Mucosa of descending colon (tissue), 3 donors: ENCODE measurements at places on chromosomes 1 and 21.

- DNase-seq, result no peak
These were observed 21.0 kb downstream of the B3GALT5 start for GRCh38 chr21:39633770-39634181.

- DNase-seq, result no peak
These were observed 62.5 kb downstream of the OSBPL9 start for GRCh38 chr1:51679435-51679834.

DNA sequence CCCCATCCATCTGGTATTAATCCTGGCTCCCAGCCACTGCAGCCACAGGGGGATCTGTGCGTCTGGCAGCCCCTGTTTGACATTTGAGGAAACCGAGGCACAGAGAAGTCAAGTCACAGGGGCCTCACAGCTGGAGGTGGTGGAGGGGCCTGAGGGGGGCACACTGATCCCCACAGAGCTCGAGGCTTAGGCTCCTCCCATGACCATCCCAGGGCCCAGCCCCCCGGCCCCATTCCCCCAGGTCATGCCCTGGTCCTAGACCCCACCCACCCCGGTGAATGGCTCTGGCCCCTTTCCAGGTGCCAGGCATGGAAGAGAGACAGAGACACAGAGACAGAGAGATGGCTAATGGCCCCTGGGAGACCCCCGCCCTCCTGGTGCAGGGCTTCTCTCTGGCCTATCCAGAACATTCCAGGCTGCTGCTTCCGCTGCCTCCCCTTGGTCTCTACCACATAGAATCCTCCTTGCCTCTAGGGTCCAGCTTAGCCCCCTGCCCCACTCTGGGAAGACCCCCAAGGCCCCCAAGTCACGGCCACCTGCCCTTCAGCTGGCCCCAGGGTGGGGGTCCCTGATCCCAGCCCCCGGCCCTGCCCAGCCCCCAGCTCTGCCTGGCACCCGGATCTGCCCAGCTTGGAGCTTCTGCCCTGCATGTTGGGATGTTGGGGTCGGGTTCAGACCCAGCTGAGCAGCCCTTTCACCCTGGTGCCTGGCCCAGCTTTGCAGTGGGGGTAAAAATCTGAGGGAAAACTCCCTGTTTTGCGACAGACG, 29.2 kb upstream of the LRRC3 start:
- peak; percentile 37 for DNase-seq

DNA sequence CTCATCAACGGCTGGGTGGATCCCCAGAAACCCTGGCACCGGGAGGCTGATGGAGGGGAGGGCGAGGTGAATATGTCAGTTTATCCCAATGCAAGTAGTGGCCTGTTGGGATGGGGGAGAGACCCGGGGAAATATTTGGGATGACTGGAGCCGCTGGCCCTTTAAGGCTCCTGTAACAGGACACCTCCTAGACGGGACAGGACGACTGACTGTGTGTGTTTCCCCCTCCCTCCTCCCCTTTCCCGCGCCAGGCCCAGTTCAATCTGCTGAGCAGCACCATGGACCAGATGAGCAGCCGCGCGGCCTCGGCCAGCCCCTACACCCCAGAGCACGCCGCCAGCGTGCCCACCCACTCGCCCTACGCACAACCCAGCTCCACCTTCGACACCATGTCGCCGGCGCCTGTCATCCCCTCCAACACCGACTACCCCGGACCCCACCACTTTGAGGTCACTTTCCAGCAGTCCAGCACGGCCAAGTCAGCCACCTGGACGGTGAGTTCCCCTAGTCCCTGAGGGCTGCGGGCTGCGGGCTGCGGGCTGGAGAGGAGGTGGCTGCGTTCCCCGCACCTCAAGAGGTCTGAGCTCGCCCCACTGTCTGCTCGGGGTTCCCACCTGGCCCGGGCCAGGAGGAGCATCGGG, 44.8 kb upstream of the CCDC27 start:
- DNase-seq, result no peak

GRCh38 chr1:85058786-85059185, 10.5 kb upstream of the MCOLN3 start:
- no peak for DNase-seq

DNA sequence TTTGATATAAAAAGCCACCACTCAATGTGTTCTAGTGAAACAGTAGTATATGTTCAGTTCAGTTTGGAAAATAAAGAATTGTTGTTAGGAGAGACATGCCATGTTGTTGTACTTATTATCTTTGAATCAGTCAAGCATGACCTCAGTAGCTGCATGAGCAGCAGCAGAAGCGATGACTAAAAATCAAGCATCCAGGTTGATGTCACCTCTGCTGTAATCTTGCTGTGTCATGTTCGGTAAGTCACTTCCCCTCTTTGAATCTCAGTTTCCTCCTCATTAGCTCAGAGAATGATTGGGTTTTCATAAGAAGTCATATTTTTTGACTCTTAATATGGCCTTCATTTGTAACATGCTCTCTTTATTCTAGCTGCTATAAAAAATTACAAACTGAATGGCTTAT, 428.4 kb upstream of the B3GALT2 start:
- DNase-seq, result no peak
